Vagina (tissue), 2 donors: ENCODE measurements at places on chromosomes 13 and 19. TPM values are rescaled to one million over a fixed set of nuclear protein-coding genes. Genes with fewer than 3 reads are reported as not detected.

GRCh38 chr13:60009300-60010253, 154.2 kb downstream of the DIAPH3 start:
- H3K27ac ChIP-seq, result no peak overlapping the region
- DNase-seq, result no peak
- H3K36me3 ChIP-seq, result no peaks in the 10 kb centered on the region
- H3K4me3 ChIP-seq, result no peak overlapping the region
- H3K4me1 ChIP-seq, result no peaks in the 10 kb centered on the region

GRCh38 chr13:28318496-28318895, 176.4 kb downstream of the FLT1 start:
- no peak for DNase-seq
- H3K27ac ChIP-seq, result no peak overlapping the region
- no peaks in the 10 kb centered on the region for H3K27me3 ChIP-seq

The ZNF681 gene
- 1.7 TPM for total RNA-seq

The BEST2 gene
- total RNA-seq, result 1.2 TPM

DNA sequence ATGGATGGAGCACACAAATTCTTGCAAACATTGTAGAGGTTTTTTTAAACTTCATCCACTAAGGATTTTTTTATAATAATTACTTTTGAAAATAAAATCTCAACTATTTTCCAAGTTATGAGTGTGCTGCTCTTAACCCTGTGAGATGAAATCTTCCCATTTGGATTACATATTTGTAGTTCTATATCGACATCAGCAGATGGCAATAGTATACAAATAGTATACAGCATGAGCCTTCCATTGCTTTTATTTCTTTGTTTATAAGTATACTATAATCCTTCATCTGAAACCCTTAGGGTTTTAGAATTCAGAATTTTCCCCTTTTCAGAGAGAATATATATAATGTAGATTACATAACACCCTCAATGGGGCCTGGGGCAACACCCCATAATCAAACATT, 70.5 kb downstream of the GJA3 start:
- no peaks in the 10 kb centered on the region for H3K4me1 ChIP-seq
- H3K27ac ChIP-seq, result no peak overlapping the region
- no peaks in the 10 kb centered on the region for H3K36me3 ChIP-seq
- H3K27me3 ChIP-seq, result no peaks in the 10 kb centered on the region

DNA sequence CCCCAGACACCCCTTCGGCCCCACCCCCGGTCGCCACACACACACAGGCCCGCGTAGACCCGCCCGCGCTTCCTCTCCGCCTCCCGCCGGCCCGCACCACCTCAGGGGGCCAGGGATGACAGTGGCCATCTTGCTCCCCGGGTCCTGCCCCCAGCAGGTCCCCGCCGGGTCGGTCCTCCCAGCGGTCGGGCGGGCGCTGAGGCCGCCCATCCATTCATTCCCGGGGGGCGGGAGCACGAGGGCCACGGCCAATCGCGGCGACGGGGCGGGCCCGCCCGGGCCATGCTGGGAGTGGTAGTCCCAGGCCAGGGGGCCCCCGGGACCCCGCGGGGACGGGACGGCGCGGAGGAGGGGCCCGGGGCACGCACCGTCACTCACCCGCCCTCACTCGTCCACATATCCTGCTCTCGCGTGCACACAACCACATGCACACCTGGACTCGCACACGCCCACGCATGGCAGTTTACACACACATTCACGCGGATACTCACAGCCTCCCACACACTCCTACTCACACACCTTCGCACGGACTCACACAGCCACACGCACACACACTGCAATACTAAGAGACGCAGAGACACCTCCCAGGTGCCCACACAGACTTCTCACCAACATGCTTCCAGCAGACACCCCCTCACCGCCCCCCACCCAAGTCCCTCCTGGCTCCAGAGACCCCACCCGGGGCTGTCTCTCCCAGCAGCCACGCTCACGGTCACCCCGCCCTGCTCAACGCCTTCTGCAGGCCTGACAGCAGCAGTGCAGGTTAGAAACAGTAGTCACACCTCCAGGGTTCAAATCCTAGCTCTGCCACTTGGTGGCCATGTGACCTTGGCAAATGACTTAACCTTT, at the start of gene DPF1:
Gene DPF1 (minus strand): TSS at position 209 of the 849 bp plus-strand sequence. CDS start 80 bp downstream, at position 129.
- no peaks in the 10 kb centered on the region for H3K36me3 ChIP-seq
- H3K27me3 ChIP-seq, result peaks cover 10% of the 10 kb centered on the region
- H3K4me3 ChIP-seq, result peak within 1 kb of the TSS; percentile 36
- peaks cover 23% of the 10 kb centered on the region for H3K4me1 ChIP-seq
